ENCODE measurements at places on chromosomes 7 and 10.

GRCh38 chr10:86357676-86358075 lies 8.9 kb downstream of the GRID1 start:
- DNase-seq, result no peak

DNA sequence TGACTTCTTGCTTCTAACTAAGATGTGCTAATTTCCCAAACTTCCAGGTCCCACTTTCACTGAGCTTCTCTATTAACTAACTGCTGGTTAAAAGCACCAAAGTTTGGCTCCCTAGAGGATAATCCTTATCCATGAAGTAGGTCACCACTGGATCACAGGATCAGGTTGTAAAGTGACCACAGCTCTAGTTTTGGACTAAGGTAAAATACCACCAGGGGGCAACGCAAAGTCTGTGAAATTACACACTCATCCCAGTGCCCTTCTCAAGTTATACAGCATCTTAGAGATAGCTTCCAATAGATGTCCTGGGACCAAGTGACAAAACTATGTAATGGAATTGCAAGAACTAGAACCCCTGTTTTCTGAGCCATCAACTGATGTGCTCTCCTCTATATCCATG lies 116.4 kb upstream of the ASAH2 start:
- no peak for DNase-seq

DNA sequence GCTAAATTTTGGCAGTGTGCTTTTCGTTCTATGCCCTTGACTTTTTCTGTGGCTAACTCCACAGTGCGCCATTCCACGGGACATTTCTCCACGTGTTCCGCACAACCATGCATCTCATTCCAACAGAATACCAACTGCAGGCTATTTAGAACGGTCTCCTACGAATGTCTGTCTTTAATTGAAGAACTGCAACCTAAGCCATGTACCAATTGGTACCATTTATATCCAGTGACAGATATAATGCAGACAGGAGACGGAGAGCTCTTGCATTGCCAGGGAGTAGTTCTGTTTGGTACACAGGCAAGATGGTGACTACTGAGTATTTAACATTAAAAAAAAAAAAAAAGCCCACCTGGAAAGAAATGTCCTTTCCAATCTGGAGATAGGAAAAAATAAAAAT lies 9.1 kb downstream of the SFMBT2 start:
- no peak for DNase-seq

- DNase-seq, result no peak
Measured at GRCh38 chr7:135121868-135122267, 26.0 kb upstream of the TMEM140 start.

DNA sequence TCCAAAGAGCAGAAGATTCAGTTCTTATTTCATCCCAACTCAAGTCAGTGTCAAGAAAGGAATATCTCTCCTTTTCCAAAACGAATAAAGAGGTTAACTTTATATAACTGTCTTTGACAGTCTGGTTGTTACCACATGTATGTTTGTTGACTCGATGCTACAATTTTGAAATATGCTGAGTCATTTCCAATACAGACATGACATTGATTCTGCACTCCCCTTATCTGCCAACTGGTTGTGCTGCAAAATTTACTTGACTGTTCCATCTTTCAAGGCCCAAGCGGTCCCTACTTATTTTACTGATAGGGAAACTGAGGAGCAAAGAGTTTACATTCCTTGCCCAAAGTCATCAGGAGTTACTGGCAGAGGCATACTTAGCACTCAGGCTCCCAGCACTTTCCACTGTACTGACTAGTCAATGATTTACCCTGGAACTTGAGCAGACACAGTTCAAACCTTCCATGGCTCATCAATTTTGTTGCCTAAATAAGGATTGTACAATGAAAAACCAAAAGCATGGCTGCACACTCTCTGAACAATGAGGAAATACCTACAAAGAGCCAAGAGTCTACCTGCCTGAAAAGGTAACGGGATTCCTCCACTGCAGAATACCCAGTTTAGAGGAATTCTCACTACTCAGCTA lies 52.8 kb downstream of the ABLIM1 start:
- no peak for DNase-seq

DNA sequence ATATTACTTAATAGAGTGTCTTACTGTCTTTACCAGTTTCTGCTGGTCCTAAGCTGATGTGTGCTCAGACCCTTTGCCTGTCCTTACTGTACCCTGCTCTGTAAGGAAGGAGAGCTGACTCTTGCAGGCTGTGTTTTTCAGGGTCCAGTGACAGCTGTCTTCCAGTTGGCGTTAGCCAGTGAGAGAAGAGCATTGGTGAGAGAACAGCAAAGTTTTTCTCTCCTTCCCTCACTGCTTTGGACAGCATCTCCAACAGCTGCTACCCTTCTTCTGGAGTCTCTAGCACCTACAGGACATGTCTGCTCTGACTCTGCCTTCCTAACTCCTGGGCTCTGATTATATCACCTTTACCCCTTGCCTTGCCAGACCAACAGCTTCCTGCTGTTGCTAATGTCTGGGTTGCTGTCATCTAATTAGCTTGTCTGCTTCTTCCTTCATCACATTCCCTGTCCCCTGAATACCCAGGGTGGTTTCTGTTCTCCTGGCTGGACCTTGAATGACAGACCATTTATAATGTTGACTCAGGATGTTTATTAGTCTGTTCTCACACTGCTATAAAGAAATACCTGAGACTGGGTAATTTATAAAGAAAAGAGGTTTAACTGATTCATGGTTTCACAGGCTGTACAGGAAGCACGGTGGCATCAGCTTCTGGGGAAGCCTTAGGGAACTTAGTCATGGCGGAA lies 23.5 kb upstream of the PANK1 start:
- no peak for DNase-seq

DNA sequence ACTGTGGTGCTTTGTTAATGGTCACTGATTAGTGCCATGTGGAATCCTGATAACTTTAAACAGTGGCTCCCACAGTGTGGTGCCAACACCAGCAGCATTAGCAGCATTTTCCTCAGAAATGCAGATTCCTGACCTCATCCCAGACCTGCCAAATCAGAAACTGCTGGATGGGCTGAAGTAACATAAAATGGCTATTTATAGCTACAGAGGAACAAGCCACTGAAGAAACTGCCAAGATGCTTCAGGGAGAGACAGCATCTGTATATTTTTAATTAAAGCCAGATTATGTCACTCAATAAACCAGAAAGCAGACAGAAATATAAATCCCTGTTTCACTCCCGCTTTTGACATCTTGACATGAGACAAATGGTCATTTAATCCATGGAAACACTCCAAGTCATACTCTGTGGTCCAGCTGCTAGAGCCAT lies 178.5 kb downstream of the AMPH start:
- no peak for DNase-seq

DNA sequence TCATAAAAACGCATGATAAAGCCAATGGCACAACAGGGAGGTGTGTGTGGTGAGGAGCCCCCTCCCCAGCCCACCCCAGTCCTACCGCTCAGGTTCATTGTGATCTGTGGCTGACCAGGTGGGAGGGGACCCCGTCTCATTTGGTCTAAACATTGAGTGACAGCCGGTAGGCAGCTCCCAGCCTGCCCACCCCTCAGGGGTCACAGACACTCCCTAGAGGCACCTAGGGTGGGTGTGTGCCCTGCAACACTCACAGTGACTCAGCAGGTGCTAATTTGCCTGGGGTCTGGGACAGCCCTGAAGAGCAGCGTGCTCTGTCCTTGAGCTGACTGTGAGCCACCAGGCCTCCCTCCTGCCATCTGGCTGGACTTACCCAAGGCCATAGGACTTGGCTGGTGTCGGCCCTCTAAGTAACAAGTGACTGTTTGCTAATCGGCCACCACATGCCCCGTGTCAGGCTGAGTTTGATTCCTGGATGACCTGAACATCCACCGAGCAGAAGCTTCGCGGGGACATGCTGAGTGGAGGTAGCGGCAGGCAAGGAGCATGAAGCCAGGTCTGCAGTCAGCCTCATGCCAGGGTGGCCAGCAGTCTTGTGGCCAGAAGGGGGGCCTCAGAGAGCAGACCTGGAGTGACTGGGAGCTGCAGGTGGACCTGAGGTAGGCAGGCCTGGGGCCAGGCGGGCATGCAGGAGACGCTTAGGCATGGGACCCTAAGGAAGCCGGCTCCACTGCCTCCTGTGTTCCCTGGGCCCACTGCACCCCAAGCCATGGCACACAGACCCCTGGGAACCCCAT lies 282.3 kb upstream of the SHH start:
- DNase-seq, result no peak

DNA sequence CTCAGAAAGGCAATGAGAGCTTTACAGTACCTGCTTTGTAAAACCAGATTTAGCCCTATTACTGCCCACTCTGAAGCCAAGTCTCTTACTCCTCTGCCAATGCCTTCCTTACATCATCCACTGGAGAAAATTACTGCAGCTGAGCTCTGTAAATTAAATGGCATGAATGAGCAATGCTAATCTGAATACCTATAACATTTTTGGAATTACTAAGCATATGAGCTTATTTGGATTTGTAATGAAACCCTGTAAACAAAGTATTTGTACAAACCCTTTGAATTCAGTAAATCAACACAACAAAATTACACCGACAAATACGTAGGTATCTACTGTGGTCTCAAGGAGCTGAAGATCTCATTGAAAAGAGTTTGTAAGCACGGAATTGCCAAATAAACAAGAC lies 12.1 kb upstream of the CCNY start:
- no peak for DNase-seq

DNA sequence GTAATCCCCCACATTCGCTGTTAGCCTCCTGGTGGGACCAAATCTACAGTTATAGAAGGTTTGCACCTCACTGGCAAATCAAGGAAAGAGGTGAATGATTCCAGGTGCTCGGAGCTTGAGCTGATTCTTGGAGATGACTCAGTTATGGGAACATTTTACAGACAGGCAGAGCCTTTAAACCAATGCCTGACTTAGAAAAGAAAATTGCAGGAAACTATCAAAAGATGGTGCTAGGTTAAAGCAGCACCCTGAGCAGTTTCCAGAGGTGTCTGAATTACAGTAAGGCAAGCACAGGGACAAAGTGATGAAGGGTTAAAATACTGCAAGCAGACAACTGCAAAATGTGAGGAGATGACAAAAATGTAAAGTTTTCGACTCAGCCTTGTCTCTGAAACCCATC lies 2.9 kb downstream of the LRRTM3 start:
- DNase-seq, result no peak

- DNase-seq, result no peak
Measured at GRCh38 chr7:28411876-28412662, at the start of gene CREB5. Gene CREB5 (plus strand): TSS chr7:28412518. CDS start chr7:28412915, 397 bp downstream.

- DNase-seq, result no peak
Measured at GRCh38 chr10:86261470-86261869, 105.1 kb downstream of the GRID1 start.

DNA sequence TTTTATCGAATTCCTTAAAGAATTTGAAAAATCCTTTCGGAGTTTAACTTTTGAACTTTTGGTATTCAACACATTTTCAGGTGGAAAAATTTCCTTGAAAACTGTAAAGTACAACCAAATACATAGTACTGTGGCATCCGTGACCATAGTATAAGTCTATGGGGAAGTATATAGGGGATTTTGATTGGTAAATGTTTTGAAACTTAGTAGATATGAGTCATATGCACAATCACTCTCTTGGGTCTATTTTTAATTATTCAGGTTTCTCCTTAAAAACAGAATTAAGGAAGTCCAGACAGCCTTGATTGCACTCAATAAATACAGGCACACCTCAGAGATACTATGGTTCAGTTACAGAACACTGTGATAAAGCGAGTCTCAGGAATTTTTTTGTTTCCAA lies 64.2 kb downstream of the AVL9 start:
- no peak for DNase-seq

DNA sequence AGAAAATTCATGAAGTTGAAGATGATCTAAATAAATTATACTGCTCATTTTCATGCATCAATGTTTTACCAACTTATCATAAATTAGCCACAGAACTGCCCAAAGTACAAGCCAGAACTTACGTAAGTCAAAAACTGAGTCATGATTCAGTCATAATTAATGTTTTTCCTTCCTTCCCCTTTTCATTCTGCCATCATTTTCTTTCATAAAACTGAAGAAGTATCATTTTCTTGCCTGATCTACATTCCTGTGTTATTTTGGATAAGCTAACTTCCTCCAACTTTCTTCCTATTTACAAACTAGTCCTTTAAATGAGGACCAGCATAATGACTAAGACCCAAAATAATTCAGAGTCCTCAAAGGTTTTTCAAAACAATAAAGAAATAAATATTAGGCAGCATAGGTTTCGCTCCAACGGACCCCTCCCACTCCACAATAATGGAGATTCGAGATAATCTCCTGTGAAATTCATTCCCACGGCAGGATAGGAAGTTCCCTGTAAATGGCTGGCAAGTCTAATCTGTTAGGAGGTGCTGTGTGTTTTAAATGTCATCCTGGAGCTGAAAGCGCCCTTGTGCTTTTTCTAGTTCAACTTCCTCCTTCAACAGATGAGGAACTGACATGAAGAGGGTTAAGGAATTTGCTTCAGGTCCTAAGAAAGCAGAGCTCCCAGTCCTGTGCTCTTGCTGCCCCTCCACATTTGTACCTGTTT lies 218.9 kb downstream of the DOCK4 start:
- no peak for DNase-seq

GRCh38 chr7:68394131-68394530 lies 1204.1 kb upstream of the AUTS2 start:
- DNase-seq, result no peak

DNA sequence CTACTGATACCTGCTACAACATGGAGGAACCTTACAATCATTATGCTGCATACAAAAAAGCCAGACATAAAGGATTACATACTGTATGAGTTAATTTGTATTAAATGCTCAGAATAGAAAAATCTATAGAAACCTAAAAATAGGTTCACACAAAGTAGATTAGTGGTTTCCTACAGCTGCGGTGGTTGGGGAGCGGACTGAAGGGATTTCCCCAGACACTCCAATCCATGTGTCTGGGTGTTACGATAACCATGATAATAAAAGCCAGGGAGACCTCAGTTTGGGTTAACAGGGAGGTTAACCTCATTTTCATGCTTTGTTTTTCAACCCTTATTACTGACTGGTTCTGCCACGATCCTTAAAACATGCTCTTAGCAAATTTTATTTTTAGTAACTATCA lies 355.9 kb downstream of the KCNMA1 start:
- no peak for DNase-seq

DNA sequence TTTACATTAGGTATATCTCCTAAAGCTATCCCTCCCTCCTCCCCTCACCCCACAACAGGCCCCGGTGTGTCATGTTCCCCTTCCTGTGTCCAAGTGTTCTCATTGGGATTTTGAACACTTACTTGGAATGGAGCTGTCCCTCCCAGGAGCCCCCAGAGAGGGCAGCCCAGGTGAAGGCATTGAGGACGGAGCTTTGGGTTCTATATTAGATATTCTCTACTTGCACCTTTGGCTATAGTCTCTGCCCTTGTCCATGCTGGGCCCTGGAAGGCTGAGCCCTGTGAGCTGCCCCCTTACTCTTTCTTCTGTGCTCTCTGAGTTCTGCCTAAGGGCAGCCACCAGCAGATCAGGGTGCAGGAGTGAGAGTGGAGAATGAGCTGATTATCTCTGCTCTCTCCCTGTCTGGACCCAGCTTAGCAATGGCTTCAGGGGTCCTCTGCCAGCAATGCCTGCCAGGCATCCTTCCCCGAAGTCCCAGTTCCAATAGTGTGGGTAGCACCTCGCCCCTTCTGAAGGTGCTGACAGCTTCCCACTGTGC lies 11.2 kb downstream of the ADRA2A start:
- no peak for DNase-seq

Measured in activated T-cell treated with anti-CD3 and anti-CD28 coated beads for 48 hours (primary cell).